ENCODE measurements at places on chromosomes 7 and 10. TPM values are rescaled to one million over a fixed set of nuclear protein-coding genes. Genes with fewer than 3 reads are reported as not detected.

CFTR gene
- not detected for total RNA-seq

PKD1L1 gene
- total RNA-seq, result 0.23 TPM

DDX21 gene
- total RNA-seq, result 165 TPM

KIAA1217 gene
- 1.0 TPM for total RNA-seq

LEP gene
- total RNA-seq, result not detected

CC2D2B gene
- 0.36 TPM for total RNA-seq

MET gene
- 70.8 TPM for total RNA-seq

NPC1L1 gene
- total RNA-seq, result 0.09 TPM

SORBS1 gene
- total RNA-seq, result 0.38 TPM

CYP3A7 gene
- total RNA-seq, result not detected

ENTPD1 gene
- total RNA-seq, result 0.16 TPM

ENKUR gene
- 0.38 TPM for total RNA-seq

SPDYE5 gene
- not detected for total RNA-seq

KMT2C gene
- total RNA-seq, result 6.1 TPM

C10orf105 gene
- not detected for total RNA-seq

TUBB8 gene
- total RNA-seq, result 0.15 TPM

ZNF783 gene
- total RNA-seq, result 5.8 TPM

OGDHL gene
- 0.41 TPM for total RNA-seq

CUEDC2 gene
- total RNA-seq, result 62.6 TPM

AUTS2 gene
- total RNA-seq, result 5.2 TPM

SMIM30 gene
- total RNA-seq, result 28.0 TPM

ACSL5 gene
- total RNA-seq, result 0.30 TPM

NRP1 gene
- 87.4 TPM for total RNA-seq

JMJD1C gene
- 22.7 TPM for total RNA-seq

EVX1 gene
- total RNA-seq, result 0.19 TPM

CLCN1 gene
- 0.05 TPM for total RNA-seq

NKX1-2 gene
- not detected for total RNA-seq

FGFR2 gene
- 0.27 TPM for total RNA-seq

SP8 gene
- not detected for total RNA-seq

MYO1G gene
- total RNA-seq, result 0.33 TPM

SPDYE16 gene
- total RNA-seq, result not detected

MORN4 gene
- total RNA-seq, result 6.4 TPM

CALHM3 gene
- total RNA-seq, result 0.22 TPM

ACBD7 gene
- 1.2 TPM for total RNA-seq

CALD1 gene
- 153 TPM for total RNA-seq

PAX2 gene
- 0.18 TPM for total RNA-seq

ABCB4 gene
- 0.02 TPM for total RNA-seq

PPP2R2D gene
- 31.2 TPM for total RNA-seq

TMEM140 gene
- total RNA-seq, result 0.64 TPM
